ENCODE measurements at places on chromosomes 3 and 15. TPM values are rescaled to one million over a fixed set of nuclear protein-coding genes. Genes with fewer than 3 reads are reported as not detected.

DNA sequence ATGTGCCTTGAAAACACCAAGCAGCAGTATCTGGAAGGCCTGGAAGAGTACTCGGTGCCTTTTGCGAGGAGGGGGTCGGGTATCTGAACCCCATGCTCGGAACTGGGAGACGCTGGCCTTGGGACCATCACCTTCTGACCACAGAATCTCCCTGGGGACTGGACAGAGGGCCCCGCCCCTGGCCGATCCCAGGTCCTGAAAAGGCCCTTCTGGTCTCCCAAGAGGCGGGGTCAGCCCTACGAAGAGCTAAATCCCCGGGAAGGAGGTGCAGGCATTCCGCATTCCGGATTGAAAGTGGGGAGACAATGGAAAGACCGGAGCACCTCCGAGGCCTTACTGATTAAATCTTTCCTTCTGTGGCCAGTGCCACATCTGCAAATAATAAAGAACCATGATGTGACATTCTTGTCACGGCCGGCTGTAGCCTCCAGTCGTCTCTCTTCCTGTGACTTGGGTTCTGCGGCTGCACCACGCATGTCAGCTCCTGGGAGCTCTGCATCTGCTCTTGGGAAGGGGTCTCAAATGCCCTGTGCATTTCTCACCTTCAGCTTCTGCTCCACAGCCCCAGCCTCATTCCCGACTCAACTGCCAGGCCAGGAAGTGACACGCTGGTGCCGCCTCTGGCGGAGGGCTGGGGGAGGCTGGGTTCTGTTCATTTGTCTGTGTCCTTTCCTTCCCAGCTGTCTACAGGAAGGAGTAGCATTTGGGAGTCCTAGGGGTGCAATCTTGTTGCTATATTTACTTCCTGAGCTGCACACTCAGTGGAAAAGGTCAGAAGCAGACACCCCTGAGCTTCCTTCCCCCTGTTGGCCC, 173.5 kb downstream of the KLF13 start:
- no peak for DNase-seq

Gene ZNF501
- total RNA-seq = 3.1 TPM

Gene HCN4
- not detected for total RNA-seq

DNA sequence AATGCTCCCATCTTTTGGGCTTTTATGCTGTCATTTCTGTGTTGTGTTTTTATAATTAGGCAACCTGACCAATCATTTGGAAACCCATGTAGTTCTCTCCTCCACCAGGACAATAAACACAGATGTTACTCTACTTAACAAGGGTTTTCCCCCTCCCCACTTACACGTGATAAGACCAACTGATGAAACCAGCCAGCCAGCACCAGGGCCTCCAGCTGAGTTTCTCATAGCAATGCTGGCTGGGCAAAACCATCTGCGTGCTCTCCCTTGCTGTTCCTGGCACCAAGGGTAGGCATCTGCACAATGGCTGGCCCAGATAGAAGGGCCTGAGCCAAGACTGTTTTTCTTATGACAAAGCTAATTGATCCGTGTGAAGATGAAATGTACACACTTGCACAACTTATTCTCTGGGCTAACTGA, 310.4 kb downstream of the PLCL2 start:
- no peak for DNase-seq

- peak; percentile 82 for DNase-seq
Measured at GRCh38 chr15:65916664-65917406, 47.5 kb downstream of the RAB11A start.

Gene PRR20G
- not detected for total RNA-seq

GRCh38 chr3:25945836-25946235, 155.9 kb downstream of the OXSM start:
- no peak for DNase-seq

- DNase-seq = no peak
Measured at GRCh38 chr3:160373655-160374054, 25.4 kb downstream of the IFT80 start.

Gene CPLX3
- not detected for total RNA-seq

Gene AADACL2
- total RNA-seq = 0.22 TPM

DNA sequence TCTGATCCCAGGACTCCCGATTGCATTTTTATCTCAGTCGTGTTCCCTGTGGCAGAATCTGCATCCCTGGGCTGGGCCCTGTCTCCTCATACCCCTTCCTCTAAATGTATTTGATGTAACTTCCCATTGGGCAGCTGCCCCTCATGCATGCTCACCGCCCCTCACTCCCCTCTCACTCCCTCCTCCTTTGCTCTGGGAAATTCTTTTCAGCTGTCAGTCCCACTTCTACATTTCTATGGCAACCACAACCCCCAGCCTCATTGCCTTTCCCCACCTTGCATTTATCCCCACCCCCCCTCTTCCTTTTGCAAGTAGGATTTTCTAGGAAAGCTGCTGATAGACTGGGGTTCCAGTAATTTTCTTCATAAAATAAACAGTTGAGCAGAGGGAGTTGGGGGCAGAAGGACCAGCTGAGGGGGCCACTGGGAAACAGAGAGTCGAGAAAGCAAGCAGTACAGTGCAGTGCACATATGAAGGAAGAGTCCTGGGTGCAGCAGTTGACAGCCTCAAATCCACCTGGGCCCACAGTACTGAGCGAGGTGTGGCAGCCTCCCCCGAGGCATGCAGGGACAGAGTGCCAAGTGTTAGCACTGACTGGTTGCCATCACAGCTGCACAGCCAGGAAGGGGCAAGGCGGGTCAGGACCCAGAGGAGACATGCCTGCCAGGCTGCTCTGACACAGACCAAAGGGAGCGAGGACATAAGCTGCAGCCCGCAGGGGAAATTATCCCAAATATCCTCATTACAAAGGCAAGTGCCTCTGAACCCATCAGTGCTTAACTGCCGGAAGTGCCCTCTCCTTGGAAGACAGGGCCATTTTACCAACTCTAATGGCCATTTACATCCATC, 476.3 kb downstream of the EPHB1 start:
- DNase-seq = no peak

Gene CLEC3B
- total RNA-seq = 217 TPM

Measured in mesenteric fat pad (tissue), 1 donor.